Stimulated activated CD4-positive, alpha-beta T cell treated with anti-CD3 and anti-CD28 coated beads, TNF-alpha, amount 100 ng/mL, for 48 hours (primary cell): ENCODE measurements at places on chromosomes 3 and 15.

- no peak for DNase-seq
Measured at GRCh38 chr3:151425627-151426340, 35.1 kb downstream of the IGSF10 start.

DNA sequence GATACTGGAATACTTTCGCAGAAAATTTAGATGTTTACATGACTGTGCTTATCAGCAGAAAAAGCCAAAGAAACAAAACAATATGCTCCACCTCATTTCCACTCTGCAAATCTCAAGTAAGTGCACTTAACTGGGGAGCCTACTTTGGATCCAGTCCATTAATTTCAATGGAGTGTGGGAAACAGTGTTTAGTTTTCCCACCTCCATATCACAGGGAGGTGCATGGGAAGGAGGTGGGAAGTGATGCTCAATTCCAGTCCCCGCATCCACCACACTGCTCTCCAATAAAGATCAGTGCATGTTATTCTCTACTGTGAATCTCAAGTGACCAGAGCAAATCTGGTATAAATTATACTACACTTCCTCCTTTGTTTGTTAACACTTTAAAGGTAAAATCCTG, 2.9 kb downstream of the NEDD4 start:
- DNase-seq, result no peak

DNA sequence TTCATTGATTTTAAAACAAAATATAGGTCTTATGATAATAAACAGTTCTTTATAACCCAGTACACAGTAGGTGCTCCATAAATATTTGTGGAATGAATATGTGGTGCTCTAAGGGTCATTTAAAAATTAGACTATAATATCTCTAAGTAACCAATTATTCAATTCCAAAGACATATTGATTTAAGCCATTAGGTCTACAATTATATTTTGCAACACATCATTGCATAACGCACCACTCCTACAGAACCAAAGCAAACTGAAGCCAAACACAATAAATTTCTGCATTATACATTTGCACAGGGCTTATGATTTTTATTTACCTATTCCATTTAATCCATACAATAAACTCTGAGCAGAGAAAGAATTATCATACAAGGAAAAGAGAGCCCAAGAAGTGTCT, 104.3 kb downstream of the ABI3BP start:
- DNase-seq, result no peak

DNA sequence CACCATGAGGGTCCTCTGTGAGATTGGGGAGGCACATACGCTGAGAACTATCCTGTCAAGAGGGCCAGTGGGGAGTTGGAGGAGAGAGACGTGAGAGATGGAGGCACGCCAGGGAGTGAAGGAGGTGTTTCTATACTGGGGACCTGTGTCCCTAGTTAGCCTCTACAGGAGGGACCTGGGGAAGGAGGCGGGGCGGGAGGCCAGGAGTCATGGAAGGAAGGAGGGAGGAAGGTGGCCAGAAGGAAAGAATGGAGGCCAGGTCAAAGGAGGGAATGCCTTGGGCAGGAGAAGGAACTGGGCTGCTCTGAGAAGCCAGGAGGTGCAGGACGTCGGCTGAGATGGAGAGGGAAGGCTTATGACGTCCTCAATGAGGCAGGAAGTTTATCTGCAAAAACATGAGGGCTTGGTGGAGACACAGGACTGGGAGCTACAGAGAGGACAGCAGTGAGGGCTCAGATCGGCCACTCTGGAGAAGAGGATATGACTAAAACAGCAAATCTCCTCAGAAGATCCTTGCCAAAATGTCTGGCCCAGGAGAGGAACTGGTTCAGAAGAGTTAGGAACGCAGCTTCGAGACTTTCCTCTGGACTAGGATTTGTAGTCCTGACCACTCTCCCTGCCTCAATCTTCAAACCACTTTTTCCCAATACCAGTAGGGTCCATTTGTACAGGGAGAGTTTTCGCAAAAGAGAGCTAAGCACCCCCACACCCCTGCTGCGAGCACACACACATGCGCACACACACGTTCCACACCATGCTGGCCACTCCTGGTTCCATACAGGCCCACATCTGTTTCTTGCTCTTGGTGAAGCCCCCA, 59.9 kb downstream of the ADCY5 start:
- DNase-seq, result no peak

GRCh38 chr3:151166161-151166560, 36.9 kb downstream of the GPR171 start:
- DNase-seq, result no peak

DNA sequence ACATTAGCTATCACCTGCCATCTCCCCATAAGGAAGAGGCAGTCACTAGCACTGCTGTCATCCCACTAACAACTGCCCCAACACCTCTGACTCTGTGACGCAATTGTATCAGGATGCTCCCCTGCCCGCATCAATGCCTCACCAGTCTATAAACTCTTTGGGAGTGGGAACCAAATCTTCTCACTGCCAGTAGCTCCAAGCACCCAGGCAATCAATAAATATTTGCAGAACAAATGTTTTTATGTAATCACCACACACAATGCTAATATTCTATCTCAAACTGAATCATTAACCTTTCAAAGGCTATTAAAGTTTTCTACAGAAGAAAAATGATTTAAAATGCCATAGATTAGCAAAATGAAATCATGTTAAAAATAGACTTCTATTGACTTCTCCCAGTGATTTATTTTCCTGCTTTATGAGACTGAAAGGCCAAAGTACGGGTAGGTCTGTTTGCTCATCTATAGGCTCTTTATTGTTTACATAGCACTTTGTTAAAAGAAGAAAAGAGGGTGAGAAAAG, 131.3 kb downstream of the PLD1 start:
- no peak for DNase-seq

GRCh38 chr15:101445562-101446517, 43.7 kb downstream of the PCSK6 start:
- DNase-seq, result no peak

- DNase-seq, result no peak
Measured at GRCh38 chr3:32421991-32422859, 30.6 kb downstream of the CMTM7 start.

GRCh38 chr3:42720126-42720525, 17.5 kb upstream of the HHATL start:
- DNase-seq, result no peak

DNA sequence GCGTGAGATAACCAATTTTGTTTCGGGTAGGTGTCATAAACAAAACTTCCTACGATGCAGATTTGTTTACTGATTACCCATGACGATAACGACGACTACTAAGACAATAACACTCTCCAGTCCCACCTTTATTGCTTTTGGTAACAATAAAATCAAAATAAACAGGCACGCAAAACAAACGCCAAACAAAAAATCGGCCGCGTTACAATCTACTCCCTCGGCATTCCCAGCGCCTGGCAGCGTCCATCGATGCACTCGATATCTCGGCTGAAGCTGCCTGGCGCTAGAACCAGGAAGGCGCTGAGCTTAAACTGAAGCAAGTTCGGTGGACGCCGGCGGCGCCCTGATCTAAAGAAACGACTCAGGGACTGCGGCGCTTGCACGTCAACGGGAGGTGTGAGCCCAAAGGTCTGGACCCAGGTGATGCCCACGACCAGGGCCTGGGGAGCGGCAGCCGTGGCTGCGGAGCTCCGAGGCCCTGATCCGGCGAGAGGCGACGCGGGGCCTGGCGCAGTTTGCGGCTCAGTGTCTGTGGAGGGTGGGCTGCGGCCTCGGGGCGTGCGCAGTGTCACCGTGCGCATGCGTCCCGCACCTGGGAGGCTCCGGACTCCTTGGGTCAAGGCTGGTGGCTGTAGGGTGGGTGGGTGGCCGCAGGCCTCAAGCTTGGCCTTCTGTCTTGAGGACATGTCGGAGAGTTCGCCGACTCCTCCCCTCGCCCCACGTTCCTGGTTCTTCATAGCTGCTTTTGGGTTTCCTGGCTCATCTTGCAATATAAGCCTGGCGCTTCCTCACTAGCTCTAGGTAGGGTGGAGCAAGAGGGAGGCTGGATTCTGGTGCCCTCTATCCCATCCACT, at the start of gene RSRC1:
Gene RSRC1, plus strand, starts transcription at position 286 of the 854 bp plus-strand sequence. CDS start 12,016 bp downstream, outside the sequence.
- DNase-seq, result peak; percentile 67
